NCI-H1105 (cell line): ENCODE measurements at places on chromosomes 3 and 15.
A peak's percentile ranks its signal among the peaks of the same experiment; 100 is the strongest.

DNA sequence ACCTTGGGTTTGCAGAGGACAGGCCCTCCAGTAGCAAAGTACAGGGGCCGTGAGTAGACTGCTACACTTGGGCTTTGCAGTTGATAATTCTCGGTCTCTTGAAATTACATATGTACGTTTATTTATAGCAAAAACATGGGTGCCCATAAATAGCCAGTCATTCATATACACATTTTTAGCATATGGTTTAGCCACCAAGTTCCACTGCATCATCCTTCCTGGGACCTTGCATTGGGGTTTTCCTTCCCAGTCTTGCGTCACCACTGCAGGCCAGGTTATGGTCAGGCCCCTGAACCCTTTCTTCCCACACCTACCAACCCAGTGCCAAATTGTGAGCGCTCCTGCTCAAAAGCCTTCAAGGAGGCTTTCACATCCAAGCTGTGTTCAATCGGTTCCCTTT lies 12.7 kb downstream of the KLHL25 start:
- DNase-seq: no peak

DNA sequence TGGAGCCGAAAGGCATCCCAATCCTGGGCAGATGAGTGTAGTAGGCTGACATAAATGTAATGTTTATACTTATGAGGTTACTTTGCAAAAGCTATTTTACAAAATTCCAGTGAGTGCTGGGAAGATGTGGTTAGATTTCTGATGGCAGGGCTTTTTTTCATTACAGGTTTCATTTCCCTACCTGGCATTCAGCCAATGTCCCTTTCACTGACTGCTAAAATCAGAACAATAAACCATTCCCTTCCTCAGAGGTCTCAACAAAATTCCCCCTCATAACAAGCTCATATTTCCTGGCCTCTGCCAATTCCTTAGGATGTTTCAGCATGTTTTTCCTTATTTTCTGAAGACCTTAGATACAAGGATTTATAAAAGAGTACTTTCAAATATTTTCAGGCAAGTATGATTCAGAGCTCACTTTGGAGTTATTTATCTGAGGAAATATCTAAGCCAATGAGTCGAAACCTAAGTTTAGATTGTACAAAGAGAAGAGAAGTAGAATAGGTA lies 40.9 kb upstream of the CCDC80 start:
- peak; percentile 23 for DNase-seq

DNA sequence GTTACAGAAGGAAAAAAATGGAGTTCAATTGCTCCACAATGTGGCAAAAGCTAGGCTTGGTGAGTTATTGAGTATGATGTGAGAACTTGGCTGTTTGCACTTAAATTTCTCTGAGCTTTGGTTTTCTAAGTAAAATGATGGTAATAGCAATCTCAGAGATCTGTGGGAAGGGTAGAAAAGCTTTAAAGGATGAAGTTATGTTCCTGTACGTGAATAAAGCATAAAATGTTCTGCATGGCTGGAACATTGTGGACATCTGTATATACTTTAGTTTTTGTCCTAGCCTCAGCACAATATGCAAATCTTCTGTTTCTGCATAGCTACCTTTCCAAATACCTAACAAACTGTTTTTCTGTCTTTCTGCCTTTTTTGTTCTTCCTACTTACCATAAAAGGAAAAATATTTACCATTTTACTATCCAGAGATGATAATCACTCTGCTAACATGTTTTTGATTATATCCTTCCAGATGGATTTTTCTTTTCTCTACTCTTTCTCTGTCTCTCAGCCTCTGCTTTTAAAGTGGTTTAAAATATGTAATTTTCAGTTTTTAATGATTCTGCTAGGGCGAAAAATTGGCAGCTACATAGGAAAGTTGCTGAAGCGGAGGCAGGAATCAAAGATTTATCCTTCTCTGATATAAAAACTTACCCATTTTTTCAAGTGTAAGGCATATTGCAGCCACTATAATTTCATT lies 188.1 kb downstream of the FNDC3B start:
- no peak for DNase-seq

- DNase-seq: no peak
These were observed 26.4 kb upstream of the APEH start for GRCh38 chr3:49647741-49648140.

DNA sequence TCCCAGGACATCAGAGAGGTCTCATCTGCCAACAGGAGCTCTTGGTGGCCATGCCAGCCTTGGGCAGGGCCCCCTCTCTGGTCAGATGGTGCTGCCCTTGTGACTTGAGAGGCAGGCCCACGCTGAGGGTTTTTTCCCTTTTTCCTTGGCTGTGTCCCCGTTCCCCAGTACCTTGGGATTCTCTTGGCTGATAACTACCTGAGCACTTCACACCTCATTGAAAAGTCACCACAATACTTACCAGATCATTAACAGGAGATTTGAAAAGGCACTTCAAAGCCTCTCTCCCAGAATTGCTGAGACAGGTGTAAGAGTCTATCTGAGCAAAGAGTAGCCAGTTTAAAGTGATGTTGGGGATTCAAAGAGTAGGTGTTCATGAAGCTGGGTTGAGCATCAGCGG lies 15.1 kb upstream of the TMEM158 start:
- DNase-seq: no peak

DNA sequence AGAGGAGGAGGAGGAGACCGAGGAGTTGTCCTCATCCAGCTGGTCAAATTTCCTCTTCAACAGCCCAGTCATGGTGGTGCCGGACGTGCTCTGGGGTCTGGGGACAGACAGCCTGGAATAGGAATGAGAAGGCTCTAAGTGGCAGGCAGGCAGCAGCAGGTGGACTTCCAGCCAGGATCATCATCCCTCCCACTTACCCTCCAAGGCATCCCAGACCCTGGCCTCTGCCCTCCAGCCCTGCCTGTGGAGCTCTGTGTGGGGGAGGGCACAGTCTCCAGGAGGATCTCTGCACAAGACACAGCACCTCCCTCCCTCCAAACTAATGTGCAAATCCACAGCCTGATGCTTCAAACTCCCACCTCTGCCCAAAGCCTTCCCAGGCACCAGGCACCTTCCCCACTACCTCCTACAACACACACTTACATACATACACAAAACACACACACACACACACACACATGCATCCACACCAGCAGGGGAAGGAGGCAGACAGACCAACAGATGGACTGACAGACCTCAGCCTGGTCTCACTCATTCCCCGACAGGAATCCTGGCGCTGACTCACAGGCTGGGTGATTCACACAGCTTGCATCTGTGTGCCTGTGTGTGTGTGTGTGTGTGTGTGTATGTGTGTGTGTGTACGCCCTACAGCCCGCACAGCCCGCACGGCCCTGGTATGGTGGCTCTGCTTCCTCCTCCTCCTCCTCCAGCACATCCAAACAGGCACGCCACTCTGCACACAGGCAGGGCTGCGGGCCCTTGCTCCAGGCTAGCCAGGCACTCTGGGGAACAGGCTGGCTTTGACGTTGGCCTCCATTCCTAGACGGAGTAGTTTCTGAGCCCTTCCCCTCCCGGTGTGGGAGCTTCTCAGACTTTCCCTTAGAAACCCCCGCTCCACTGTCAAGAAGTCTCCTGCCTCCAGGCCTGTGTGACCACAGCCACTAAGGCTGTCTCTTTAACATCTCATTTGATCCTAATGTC lies 6.5 kb downstream of the CSRNP1 start:
- DNase-seq: no peak

DNA sequence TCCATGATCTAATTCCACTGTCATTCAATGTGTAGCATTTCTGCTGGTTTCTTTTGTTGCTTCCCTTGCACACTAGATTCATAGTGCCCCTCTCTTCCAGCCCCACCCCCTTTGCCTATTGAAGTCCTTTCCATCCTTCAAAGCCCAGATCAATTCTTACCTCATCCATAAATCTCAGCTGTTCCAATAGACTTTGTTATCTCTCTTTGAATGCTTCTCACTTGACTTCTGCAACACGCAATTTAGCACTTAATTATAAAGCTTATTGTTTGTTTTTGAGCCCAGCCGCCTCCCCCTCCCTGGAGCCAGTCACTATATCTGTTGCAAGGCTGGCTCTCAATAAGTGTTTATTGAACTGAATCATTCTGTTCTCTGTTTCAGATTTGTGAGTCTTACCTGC lies 174.6 kb upstream of the TBL1XR1 start:
- DNase-seq: peak; percentile 81

- DNase-seq: no peak
These were observed 176.3 kb upstream of the ROPN1 start for GRCh38 chr3:124168271-124168670.

DNA sequence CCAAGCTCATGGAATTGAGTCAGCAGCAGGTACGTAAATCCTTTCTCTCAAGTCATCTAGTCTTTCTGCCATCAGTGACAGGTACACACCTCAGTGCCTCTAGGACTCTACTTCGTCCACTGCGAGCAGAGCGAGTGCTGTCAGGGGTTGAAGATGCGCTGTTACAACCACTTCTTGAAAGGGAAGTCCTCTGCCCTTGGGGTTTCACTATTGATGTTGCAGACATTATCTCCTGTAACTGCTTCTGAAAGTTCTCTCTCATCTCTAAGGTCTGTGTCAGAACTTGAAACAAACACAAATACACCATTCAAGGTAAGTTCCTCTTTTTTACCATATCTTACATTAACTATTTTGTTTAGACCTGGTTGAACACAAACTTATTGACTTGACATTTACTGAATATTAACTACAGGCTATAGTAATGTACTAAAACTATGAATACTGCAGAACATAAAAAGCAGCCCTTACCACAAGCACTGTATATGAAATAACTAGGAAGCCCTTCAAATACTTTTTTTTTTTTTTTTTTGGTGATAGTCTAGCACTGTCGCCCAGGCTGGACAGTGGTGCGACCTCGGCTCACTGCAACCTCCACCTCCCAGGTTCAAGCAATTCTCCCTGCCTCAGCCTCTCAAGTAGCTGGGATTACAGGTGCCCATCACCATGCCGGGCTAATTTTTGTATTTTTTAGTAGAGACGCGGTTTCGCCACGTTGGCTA lies 41.5 kb downstream of the TOPBP1 start:
- DNase-seq: no peak

DNA sequence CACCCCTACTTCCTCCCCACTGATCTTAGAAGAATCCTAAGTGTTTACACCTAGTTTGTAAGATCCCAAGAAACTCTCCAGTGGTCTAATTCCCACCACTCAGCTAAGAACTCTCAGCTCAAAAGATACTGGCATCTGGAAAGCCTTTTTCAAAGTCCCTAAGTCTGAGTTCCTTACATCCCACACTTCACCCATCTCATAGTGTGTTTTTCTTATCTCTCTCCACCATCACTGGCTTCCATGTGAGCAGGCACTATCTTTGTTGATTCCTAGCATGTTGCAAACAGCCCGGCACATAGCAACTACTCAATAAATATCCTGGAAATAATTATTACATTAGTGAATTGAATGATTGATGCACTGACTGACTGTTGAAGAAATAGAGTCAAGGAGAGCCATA lies 173.7 kb downstream of the FHIT start:
- DNase-seq: no peak

GRCh38 chr3:48394391-48394790 lies 22.4 kb downstream of the FBXW12 start:
- DNase-seq: no peak

- DNase-seq: no peak
These were observed 44.8 kb upstream of the MAP3K13 start for GRCh38 chr3:185318141-185318540.

GRCh38 chr15:72797338-72797689 lies 13.8 kb upstream of the ADPGK start:
- DNase-seq: no peak

- no peak for DNase-seq
These were observed 17.1 kb downstream of the AQR start for GRCh38 chr15:34952481-34952880.

DNA sequence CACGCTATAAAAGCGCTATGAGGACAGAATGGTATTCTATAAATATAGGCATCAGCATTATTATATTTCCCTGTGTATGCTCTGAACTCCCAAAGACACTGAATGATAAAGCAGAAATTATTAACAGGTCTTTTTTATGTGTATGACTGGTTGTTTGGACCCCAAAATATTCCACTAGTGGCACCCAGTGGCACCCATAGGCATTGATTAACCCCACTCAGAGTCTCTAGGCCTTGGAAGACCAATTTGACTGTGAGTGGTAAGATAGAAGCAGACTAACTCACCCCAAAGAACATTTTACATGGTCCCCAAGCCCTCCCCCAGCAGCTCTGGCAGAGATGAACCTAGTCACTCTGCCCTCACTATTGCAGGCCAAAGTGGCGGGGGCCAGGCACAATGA lies 45.4 kb upstream of the UBE2E1 start:
- DNase-seq: no peak

GRCh38 chr3:62109534-62109933 lies 263.8 kb downstream of the FEZF2 start:
- DNase-seq: no peak

DNA sequence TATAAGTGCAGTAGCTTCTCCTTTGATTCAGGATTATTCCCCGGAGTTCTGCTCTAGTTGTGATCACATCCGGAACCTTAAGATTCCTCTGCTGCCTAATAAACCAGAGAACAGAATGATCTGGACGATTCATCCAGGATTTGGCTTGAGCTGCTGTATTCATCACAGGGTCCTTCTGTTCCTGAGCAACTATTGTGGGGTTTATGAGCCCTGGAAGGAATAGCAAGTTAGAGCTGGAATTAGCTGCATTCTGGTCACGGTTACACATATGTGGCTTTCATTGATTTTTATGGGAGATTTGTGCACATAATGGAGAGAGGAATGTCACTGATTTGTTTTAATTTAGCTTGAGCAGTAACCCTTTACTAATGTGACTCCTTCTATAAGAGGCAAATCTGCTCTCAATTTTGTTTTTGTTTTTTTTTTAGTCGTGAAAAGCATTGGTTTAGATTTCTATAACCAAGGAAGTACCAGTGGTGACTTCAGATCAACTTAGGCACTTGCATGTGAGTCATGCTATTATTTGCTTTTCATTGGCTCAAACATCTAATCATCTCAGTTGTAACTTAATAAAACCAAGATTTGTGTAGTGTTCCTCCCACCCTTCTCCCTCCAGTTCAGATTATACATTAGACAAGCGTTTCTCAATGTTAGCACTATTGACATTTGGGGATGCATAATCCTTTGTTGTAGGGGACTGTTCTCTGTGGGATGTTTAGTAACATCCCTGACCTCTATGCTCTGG lies 148.5 kb downstream of the OTOL1 start:
- no peak for DNase-seq

GRCh38 chr3:174958671-174959328 lies 99.7 kb downstream of the NAALADL2 start:
- DNase-seq: no peak
